Chondrocyte (in vitro differentiated cells): ENCODE measurements at places on chromosomes 6 and 20.
A peak's percentile ranks its signal among the peaks of the same experiment; 100 is the strongest.

GRCh38 chr20:35253010-35253409, 24.9 kb downstream of the MMP24OS start:
- DNase-seq, result no peak

- DNase-seq, result no peak
These were observed 95.8 kb upstream of the NAA20 start for GRCh38 chr20:19921284-19921793.

GRCh38 chr6:170092826-170093225, 198.1 kb downstream of the DLL1 start:
- DNase-seq, result peak; percentile 25

DNA sequence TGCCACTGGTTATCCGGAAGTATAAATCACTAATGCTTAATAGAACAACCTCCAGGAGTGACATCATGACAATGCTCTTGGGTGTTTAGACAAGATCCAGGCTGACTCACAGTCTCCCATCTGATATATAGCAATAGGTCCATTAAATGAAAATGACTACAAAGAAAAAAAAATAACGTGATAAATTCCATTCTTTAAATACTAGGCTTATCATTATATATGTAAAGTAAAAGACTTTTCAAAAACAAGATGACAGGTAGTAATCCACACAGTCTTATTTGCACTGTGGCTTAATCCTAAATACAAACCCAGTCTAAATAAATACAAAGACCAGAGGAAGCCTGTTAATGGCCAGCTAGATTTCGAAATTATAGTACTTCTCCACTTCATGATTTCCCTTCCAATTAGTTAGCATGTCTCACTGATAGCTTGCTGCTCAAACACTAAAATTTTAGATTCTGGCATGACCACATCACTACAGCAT, 149.1 kb upstream of the BEND3 start:
- no peak for DNase-seq

- DNase-seq, result no peak
These were observed 39.0 kb upstream of the CD93 start for GRCh38 chr20:23125159-23125558.

DNA sequence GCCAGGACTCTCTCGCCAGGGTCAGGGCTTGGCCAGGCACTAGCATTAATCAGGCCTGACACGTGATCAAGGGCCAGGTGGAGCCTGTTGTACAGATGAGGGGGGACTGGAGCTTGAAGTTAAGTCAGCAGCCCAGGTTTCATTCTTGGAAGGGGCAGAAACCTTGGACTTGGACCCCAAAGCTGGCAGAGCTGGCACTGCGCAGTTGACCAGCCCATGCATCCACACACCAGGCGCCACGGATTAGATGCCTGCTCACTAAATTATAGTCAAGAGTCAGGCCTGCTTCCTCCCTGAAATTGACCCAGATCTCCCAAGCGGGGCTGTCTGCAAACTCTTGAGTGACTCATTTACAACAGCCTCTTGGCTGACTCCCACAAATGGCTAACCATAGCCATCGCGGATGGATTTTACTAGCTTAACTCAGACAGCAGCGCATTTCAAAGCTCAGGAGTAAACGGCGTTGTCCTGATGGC, 4.1 kb upstream of the TAF4 start:
- DNase-seq, result peak; percentile 34

- DNase-seq, result no peak
These were observed 4.7 kb downstream of the SAPCD1 start for GRCh38 chr6:31767096-31767645.

DNA sequence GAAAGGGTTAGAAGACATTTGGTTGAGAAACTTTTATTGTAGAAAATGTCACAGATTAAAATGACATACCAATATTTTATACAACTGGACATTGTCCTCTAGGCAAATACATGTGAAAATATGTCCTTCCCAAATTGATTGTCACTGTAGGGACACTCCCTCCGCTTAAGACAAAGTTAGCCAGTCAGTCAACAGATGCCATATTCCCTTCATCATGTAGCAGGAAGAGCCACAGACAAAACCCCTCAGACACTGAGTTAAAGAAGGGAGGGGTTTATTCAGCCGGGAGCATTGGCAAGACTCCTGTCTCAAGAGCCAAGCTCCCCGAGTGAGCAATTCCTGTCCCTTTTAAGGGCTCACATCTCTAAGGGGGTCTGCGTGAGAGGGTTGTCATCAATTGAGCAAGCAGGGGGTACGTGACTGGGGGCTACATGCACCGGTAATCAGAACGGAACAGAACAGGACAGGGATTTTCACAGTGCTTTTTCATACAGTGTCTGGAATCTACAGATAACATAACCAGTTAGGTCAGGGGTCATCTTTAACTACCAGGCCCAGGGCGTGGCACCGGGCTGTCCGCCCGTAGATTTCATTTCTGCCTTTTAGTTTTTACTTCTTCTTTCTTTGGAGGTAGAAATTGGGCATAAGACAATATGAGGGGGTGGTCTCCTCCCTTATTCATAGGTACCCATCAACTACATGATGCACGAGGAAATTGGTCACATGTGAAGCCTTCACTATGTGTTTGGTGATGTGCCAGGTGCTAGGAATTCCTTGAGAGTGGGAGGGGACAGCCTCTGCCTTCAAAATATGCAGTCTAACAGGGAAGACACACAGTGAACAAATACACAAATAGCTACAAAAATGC, 155.7 kb upstream of the CDYL start:
- no peak for DNase-seq

GRCh38 chr6:150606647-150607328, 7.1 kb downstream of the PLEKHG1 start:
- DNase-seq, result no peak
